Astrocyte of the cerebellum (primary cell): ENCODE measurements at places on chromosomes 5 and 9.

GRCh38 chr9:92970467-92970923, 23.2 kb downstream of the FGD3 start:
- DNase-seq = peak; percentile 27

DNA sequence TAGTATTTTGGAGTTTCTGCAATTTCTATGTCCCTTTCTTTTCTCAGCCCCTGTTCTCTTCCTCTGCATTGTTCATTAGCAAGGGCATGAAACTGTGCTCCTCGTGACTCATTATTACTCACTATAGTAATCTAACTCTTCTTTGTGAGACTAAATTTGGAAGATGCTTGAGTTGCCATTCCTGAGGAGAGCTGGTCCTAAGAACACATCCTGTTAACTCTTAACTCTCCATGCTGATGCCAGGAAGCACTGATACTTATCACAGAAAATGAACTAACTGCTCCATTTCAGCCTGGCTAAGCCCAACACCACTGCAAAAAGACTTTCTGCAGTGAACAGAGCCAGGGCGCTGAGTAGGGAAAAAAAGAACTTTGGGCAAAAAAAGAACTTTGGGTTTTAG, 10.6 kb upstream of the CSNK1A1 start:
- peak; percentile 93 for DNase-seq

DNA sequence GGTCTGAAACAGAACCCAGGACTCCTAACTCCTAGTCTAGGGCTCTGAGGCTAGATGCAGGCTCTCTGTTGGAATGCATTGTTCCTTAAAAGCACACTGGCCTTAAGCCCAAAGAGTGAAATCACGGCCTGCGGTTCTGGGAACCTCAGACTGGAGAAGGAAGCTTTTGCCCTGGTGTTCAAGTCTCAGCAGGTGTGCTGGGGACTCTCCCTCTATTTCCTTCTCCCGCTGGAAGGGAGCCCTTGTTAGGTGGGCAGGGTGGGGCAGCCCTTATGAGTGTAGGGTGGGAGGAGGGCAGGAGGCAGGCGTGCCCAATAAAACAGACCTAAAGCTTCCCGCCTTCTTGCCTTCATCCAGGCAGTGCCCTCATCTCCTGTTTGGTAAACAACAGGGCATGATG, 1.8 kb upstream of the PPARGC1B start:
- DNase-seq = peak; percentile 54

- no peak for DNase-seq
Measured at GRCh38 chr9:136835932-136836904, 6.1 kb upstream of the AJM1 start.
